ENCODE measurements at places on chromosomes 12 and 14. TPM values are rescaled to one million over a fixed set of nuclear protein-coding genes. Genes with fewer than 3 reads are reported as not detected.

- DNase-seq: no peak
These were observed 28.2 kb downstream of the LTBP2 start for GRCh38 chr14:74583689-74584434.

DNA sequence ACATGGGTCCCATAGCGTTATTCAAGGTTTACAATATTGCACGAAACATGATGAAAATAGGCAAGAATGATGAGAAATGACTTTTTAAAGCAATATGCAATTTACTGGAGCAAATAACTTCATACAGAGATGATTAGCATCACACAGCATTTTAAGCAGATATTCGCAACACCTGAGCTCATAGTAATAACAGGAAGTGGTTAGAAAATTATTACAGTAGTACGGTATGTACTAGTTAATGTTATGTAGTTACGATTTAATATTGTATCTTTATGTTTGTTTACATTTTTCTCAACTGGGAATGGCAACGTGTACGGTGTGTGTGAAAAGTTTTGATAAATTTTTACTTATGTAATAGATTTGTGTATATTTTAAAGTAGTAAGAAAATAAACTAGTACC lies 102.6 kb downstream of the OSBPL8 start:
- no peak for DNase-seq

DNA sequence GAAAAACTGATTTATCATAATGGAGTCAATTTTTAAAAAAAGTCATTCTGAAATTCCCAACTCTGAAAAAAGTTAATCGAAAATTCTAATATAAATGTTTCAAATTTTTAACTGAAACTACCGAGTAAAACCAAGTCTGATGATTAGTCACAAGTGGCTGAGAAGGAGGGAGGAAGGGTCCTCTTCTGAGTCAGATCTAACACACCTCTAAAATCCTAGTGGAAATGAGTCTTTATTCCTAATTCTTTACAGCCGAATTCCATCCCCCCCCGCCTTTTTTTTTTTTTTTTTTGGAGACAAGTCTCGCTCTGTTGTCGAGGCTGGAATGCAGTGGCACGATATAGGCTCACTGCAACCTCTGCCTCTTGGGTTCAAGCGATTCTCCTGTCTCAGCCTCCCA lies 37.9 kb downstream of the RAD9B start:
- no peak for DNase-seq

The PPP2R5E gene
- 41.9 TPM for polyA plus RNA-seq

The AQP2 gene
- polyA plus RNA-seq: 0.13 TPM

Measured in left lung (tissue), 14 donors.